ENCODE measurements at places on chromosomes 5 and 9.

DNA sequence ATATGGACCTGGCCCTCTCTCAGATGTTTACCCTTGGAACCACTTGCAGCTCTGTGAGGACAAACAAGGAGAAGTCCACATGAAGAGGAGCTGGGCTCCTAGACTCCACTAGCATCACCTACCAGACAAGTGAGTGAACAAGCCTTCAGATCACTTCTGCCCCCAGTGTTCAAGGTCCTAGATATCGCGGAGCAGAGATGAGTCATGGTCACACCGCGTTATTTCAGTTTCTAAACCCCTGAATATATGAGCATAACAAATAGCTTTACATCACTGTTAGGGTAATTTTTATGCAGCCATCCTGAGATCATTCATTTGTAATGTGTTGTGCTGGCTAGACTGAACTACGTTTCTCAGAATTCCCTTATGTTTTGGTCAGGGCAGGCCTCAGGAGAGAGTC, 77.0 kb upstream of the DAP start:
- DNase-seq = no peak

GRCh38 chr9:86036555-86036954, 62.8 kb downstream of the GOLM1 start:
- no peak for DNase-seq

- no peak for DNase-seq
Observed at GRCh38 chr9:126564128-126564527, 49.6 kb upstream of the LMX1B start.

DNA sequence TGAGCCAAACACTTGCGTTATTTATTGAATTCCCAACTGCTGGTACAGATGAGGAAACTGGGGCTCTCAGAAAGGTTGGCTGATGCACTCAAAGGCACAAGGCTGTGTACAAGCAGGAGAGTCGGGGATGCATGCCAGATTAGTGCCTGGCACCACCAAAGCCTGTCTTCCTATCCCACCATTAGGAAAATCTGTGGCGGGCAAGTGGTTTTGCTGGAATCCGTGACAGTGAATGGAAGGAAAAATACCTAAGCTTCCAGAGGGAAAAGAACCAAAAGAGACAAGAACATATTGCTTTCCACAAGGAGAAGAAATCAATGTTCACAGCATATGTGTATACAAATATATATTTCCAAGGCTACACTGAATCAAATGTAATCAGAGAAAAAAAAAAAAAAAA, 51.1 kb downstream of the PSMB7 start:
- DNase-seq = no peak

DNA sequence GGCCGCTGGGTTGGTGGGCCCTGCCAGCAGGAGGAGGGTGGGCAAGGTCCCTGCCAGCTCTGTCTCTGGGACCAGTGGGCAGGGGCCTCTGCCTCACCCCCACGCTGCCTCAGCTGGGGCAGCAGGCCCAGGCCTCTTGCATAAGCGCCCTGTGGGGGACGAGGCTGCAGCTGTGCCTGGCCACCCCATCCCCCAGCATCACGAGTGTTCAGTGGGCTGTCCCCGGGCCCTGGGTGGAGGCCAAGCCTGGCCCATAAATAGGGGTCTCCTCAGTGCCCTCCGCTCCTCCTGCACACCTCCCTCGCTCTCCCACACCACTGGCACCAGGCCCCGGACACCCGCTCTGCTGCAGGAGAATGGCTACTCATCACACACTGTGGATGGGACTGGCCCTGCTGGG, at the start of gene PTGDS:
PTGDS (plus strand) TSS at position 282 of the 400 bp plus-strand sequence; CDS start at position 357, 75 bp downstream.
- no peak for DNase-seq

Data from activated CD4-positive, alpha-beta T cell treated with anti-CD3 and anti-CD28 coated beads for 48 hours (primary cell).